Stimulated activated CD4-positive, alpha-beta T cell treated with anti-CD3 and anti-CD28 coated beads, Interleukin-1b, Interleukin-23, amount 100 ng/mL, for 48 hours (primary cell): ENCODE measurements at places on chromosomes 1 and 21.

DNA sequence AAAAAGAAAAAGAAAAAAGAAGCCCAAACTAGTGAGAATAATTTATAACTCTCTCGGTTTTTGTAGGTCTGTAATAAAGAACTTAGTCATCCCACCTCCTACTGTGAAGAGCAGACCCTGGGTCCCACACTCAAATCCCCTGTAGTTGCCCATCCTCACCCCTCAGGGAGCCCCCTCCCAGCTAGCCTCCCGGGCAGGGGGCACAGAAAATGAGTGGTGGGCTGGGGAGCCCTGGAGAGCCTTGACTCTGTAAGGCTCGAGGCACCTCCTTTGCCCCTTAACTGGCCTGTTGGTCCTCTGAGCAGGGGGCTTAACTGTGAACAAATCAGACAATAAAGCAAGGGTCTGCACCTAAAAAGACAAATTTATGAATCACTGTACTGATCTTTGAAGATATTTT lies 57.5 kb upstream of the PRKACB start:
- DNase-seq = no peak

- no peak for DNase-seq
Measured at GRCh38 chr1:197800379-197801110, 25.3 kb upstream of the DENND1B start.

- DNase-seq = peak; percentile 59
Measured at GRCh38 chr1:151972542-151973248, 21.0 kb downstream of the S100A10 start.

DNA sequence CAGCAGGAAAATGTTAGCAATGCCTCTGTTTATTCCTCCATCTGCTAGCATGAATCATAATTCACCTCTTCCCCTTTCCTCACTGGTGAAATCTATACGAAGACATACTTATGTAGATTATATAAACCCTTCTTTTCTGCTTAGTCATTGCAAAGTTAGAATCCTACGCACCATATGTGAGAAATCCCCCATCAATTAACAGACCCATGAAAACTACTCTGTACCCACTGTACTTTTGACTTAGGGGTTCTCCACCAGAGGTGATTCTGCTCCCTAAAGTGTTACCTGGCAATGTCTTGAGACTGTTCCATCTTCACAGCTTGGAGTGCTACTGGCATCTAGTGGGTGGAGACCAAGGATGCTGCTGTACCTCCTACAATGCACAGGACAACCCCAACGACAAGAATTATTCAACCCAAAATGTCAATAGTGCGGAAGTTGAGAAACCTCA lies 49.6 kb upstream of the KCTD3 start:
- no peak for DNase-seq

- no peak for DNase-seq
Measured at GRCh38 chr1:101816262-101816661, 180.5 kb downstream of the OLFM3 start.

DNA sequence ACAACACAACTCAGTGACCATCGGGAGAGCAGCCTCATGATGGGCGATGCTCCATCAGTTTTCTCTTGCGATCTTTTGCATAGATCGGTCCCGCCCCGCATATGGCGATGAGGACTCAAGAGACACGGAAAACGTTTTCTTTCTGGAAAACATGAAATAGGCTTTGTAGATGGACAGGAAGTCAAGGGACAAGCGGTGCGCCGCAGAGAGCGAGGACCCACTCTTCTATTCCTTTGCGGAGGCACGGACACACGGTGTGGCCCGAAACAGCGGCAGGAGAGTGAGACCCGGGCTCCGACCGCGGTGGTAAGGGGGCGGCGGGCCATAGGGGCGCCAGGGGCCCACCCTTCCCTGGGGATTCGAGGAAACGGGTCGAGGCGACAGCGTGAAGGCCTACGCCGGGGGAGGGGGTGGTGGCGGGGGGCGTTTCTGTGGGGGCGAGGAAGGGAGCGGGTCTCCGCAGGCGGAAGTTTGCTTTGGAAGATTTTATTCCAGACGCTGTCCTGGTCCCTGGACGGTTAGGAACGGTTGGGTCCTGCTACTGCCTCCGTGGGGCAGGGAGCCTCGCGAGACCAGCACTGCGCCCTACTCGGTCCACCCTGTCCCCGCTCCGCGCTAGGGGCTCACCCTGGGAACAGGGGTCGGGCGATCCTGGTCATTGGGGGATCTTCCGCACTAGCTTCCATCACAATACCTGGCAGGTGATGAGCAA lies 796 bp upstream of the TDRKH start:
- DNase-seq = no peak

GRCh38 chr1:169110689-169111447 lies 4.4 kb downstream of the ATP1B1 start:
- DNase-seq = no peak

DNA sequence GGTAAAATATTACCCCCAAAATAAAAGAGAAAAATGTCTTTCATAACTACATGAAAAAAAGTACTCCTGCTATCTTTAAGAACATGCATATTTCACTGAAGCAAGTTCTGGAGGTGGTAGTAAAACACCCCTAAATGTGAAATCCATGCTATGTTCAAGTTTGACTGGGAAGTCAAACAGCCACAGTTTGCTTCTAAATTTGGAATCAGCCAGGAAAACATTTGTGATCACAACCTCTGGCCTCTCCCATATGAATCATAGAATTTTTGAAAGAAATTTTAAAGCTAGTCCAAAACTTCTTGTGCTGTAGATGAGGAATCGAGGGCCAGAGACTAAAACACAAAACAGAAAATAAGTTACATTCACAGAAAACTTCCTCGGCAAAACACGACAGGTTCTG lies 6.6 kb downstream of the SORT1 start:
- no peak for DNase-seq

DNA sequence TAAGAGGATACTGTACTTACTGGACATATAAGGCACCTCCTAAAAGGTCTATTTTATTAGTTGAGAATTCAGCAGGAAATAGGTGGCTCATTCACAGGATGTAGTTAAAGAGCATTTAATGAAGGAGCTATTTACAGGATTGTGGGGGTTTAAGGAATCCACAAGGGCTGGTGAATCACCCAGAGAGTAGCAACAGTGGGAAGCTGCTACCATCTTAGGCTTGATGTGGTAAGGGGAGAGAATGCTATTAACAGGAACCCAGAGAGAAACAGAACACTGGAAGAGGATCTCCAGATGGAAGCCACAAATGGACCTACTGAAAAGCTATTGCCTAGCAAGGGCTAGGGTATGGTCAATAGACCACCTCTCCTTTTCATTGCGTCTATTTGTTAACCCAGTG lies 52.0 kb upstream of the COL11A1 start:
- DNase-seq = no peak

- peak; percentile 15 for DNase-seq
Measured at GRCh38 chr1:111599781-111600693, 19.6 kb upstream of the RAP1A start.

DNA sequence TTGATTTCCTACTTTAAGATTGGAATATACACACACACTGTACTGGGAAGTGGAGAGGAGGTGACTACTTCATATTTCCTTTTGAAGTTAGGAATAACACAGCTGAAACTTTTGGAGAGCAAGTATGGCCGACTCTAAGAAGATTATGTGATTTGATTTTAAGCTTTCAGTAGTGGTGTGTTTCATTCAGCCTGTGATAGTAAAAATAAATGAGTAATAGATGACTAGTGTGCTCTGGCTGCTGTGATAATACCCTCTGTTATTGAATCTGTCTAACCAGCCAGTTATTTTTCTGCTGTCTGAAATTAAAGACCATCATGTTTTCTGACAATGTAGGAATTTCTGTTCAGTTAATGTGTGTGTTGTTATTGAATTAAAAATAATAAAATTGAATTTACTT lies 48.3 kb downstream of the CTTNBP2NL start:
- DNase-seq = no peak

DNA sequence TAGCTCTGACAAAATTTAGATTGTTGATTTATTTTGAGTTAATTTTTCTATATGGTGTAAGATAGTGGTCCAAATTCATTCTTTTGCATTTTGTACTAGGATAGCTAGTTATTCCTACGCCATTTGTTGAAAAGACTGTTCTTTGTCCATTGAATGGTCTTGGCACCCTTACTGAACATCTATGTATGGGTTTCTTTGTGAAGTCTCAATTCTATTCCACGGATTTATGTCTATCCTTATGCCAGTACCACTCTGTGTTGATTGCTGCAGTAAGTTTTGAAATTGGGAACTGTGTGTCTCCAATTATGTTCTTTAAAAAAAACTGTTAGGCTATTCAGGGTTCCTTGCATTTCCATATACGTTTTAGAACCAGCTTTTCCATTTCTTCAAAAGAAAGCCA lies 145.7 kb downstream of the ZNF644 start:
- DNase-seq = no peak

GRCh38 chr1:85109475-85109874 lies 61.2 kb upstream of the MCOLN3 start:
- peak; percentile 40 for DNase-seq

- DNase-seq = peak; percentile 37
Measured at GRCh38 chr1:145983960-145984830, 12.2 kb downstream of the TXNIP start.

- no peak for DNase-seq
Measured at GRCh38 chr1:7565099-7565750, 205.9 kb upstream of the VAMP3 start.

DNA sequence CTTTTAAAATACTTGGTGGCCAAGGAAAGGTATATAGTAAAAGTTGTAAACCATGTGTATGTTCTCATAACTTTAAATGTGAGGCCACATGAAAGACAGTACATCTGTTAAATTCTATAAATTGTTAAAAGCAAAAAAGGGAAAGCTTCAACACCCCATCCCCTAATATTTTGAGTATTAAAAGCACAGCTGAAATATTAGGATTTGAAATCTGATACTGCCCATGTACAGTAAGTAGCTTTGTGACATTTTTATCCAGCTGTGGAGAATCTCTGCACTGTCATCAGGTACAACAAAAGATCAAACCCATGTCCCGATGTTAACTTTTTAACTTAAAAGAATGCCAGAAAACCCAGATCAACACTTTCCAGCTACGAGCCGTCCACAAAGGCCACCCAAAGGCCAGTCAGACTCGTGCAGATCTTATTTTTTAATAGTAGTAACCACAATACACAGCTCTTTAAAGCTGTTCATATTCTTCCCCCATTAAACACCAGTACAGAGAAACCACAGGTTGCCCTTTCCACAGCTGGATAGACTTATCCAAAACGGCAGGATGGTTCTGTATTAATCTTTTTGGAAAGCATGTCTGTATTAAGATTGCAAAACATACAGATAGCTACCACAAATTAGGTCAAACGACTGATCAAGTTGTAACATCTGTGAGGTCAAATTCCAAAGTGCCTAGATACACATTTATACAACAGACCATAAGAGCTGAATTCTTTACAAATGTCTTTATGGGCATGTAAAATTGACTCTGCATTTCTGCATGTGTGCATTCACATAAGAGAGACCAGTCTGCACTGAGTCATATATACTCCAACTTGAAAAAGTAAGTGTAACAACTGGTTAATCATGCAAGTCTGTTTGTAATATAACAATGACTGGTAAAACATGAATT lies 5.2 kb downstream of the IRF2BP2 start:
- DNase-seq = no peak

GRCh38 chr21:42125571-42126544 lies 54.7 kb downstream of the UMODL1 start:
- no peak for DNase-seq

- no peak for DNase-seq
Measured at GRCh38 chr1:99869304-99869703, 19.1 kb downstream of the AGL start.

DNA sequence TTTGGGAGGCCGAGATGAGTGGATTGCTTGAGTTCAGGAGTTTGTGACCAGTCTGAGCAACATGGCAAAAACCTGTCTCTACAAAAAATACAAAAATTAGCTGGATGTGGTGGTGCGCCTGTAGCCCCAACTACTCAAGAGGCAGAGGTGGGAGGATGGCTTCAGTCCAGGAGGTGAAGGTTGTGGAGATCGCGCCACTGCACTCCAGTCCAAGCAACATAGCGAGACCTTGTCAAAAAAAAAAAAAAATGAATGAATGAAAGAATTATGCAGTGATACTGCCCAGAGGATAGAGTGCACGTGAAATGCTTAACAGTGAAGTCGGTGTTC lies 429 bp upstream of the DPH2 start:
- DNase-seq = no peak

DNA sequence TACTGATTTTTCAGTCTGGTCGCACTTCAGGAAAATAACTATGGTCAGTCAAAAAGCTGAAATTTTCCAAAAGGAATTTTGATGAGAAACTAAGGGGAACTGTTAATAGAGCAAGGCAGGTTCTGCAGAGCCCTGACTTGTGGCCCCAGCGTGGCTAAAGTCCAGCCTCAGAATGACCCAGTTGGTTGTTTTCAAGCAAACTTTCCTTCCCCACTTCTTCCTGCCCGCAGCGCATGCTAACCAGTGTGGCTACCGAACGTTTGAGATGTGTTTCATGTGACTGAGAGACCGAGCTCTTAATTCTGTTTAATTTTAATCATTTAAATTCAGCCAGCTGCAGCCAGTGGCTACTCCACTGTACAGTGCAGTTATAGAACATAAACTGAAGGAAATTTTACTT lies 6.2 kb upstream of the IL10RB start:
- DNase-seq = no peak

DNA sequence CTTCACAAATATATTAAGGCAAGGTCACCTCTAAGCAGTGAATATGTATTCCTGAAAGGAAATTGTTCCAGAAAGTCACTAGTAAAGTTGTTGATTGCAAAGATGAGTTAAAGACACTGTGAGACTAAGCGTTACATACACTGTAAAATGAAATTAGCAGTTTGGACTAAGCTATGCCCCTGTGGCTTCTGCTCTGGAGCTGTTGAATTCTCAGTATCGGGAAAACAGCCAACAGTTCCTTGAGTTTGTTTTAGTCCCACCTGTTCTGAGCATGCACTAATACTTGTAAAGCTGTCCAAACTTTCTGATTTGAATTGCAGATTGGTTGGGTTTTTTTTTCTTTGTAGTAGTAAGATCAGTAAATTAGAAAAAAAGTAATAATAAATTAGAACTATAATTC lies 21.0 kb downstream of the ANGPTL1 start:
- DNase-seq = no peak

DNA sequence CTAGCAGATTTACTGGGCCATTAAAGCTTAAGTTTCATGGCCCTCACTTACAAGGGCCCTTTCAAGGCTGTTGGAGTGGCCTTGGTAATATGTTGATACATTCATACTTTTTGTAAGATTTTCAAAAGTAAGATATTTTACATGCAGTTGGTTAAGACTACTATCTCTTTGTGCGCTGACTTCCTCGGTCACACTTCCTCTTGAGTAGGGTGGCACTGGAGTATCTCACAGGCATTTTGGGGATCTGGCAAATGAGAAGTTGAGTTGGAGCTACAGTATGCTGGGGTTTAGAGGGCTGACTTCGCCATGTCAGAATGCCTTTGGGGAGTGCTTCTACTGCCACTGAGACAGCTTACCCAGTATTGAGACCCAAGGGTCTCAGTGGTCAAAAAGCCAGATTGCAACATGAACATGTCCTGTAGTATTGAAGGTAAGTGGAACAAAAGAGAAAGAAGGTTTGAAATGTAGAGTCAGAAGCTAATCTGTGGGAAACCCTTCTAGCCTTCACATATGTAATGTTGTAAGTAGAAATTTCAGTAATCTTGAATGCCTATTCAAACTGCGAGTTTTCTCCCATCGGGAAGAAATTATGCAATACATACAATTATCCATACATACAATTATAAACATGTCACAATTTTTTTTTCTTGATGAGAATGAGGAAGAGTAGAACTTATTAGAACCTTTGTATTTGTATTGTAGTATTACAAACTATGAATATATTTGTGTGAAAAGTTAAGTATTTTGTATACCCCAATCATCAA lies 32.3 kb upstream of the RALGPS2 start:
- no peak for DNase-seq
